ENCODE measurements at places on chromosomes 16 and 17.

DNA sequence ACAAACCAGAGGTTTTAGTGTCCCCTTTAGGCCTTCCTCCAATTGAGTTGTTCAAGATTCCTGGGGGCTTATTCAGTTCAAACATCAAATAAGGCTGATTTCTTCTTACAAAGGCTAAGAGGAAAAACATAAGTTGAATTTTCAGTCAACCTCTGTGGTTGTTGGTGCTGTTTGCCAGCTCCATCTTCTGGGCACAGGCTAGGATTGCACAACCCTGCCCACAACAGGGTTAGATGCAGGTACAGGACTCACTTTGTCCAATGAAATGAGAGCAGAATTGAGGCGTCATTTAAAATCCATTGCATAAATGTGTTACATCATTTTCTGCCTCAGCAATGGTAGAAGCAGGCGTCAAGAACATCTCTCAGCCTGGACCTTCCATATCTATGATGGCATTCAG is 173.3 kb downstream of the PMP22 start:
- DNase-seq: no peak

DNA sequence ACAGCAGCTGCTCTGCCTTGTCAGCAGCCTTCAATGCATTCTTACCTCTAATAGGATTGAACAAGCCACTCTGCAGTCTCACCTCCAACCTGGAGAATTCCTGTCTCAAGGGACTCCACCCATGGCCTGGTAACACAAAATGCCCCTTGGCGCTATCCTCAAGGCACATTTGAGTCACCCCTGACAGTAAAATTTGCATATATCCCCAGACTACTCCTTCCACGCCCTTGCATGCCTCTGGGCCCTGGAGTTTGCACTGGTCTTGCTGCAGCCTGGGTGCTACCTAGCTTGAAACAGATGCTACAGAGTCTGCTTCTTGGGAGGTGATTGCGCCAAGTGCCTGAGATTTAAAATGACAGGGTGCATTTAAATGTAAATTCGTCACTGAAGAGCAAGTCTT is 391.4 kb upstream of the MAF start:
- DNase-seq: no peak

DNA sequence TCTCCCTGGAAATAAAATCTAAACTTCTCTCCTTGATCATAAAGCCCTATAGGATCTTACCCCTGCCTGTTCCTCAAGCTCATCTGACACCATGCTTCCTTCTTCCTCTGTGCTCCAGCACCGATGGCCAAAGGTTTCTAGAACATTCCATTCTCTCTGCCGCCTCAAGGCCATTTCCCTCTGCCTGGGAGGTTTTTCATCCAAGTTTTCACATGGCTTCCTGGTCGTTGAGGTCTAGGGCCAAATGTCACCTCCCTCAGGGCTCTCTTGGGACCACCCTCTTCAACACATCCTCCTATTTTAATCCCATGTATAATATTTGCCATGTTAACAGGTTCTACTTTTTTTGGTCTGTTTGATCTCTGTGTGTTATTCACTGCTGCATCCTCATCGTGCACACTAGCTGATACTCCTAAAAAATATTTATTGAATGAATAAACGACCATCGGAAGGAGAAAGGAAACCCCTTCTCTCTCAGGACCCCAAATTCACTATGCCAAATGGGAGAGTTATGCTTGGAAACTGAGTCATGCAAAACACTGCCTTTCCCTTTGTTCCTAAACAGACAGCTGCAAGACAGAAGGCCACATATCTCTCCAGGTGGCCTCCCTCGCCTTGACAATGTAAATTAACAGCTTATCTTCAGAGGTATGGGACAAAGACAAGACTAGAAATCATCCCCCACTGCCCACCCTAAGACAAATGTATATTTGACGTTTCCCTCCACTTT is 78.5 kb downstream of the XYLT1 start:
- no peak for DNase-seq

GRCh38 chr16:66758086-66758485 is 6.7 kb upstream of the DYNC1LI2 start:
- DNase-seq: no peak

GRCh38 chr16:586645-587590 is 2.9 kb upstream of the RAB40C start:
- no peak for DNase-seq

- no peak for DNase-seq
Measured at GRCh38 chr17:68759343-68760140, 158.4 kb upstream of the FAM20A start.

All from esophagus squamous epithelium (tissue), 5 donors.